ENCODE measurements at places on chromosomes 12 and 14.

- peak; percentile 71 for DNase-seq
Measured at GRCh38 chr12:56593909-56594621, 36.1 kb downstream of the BAZ2A start.

- DNase-seq: no peak
Measured at GRCh38 chr14:83461521-83461920, 1927.9 kb upstream of the SEL1L start.

- DNase-seq: no peak
Measured at GRCh38 chr12:24815114-24815423, 133.8 kb downstream of the BCAT1 start.

- DNase-seq: no peak
Measured at GRCh38 chr12:13093848-13094220, 9.6 kb downstream of the GSG1 start.

DNA sequence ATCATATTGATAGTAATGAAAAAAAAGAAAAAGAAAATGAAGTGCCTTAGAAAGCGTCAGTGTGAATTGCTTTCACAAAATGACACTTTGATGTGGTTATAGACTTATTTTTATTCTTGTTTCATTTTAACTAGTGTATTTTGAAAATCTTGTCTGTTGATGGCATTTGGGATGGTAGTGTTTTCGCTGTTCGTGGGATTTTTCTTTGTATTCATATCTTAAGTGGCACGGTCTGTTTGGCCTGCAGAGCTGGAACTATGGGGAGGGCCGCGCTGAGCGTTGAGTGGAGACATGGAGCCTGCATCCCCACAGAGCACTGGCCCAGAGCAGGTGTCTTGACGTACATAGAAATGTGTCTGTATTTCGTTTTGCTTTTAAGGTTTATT, 61.6 kb downstream of the WDR20 start:
- DNase-seq: no peak

DNA sequence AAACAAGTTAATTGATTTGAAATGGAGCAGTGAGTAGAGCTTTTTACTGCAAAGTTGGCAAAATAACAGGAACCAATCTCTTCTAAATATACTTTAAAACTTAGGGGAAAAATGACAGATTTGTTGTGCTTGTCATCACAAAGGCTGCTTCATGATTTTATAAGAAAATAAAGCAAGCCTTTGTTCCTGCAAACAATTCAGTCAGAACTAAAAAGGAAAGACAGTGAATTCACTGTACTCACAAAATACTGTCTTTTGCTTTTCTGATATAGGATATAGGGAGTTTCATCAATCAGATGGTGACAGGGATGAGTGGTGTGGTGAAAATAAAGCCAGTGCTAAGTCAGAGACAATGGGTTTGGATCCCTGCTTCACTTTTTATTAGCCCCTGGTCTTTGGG, 126.0 kb downstream of the HELB start:
- DNase-seq: no peak

GRCh38 chr12:108449478-108449877, 65.6 kb upstream of the FICD start:
- DNase-seq: no peak

DNA sequence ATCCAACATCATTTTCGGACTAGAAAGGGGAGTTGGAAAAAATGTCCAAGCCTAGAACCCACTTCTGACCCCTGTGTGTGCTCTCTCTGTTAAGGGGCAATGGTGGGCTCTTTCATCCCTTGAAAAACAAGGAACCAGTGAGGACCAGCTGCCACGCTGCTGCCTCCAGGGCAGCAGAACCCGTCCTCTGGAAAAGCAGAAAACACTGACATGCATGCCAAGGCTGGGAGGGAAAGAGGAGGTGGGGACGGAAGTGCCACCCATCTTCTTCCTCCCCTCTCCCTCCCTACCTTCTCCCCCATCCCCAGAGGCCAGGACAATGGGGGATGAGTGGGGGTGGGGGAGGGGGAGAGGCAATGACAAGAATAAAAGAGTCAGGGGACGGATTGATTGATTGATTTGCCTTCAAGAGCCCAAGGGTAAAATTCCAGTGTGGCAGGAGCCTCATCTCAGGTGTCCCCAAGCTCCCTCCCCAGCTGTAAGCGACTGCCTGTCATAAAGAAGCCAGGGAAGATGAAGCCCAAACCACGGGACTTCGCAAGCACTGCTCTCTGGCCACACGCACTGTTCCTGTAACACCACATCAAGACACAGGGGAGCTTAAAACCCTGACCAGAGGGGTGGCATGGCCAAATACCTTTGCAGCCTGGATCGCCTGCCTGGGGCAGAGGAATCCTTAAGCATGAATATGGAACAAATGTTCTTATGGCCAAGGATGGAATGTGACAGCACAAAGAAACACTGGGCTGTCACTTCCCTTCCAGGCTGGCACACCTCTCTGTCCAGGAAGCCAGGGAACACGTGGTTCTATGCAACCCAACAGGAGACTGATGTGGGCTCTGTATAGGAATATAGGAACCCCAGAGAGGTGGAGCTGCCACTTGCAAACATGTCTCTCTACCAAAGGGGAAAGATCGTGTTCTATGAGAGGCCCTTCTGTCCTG, 38.9 kb upstream of the BDKRB2 start:
- no peak for DNase-seq

GRCh38 chr14:99586054-99586760, 17.8 kb downstream of the CCDC85C start:
- DNase-seq: no peak

- no peak for DNase-seq
Measured at GRCh38 chr12:96752211-96752610, 154.8 kb upstream of the NEDD1 start.

- DNase-seq: no peak
Measured at GRCh38 chr12:111014547-111014946, 94.2 kb upstream of the MYL2 start.

DNA sequence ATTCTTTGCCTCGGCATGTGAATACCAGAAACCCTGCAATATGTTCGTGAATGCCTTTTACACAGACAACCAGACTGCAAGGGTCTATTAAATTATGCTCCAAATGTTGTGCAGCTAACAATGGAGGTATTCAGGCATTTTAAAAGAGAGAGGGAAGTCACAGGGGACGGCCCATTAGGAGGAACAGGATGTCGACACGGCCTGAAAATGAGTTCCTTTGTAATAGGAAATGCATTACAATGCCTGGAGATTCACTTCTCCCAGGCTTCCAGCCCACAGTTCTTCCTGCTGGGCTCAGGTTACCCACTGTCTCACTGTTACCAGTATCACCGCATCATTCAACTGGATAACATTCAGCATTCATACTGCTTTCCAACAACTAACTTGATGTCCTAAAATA, 2.5 kb downstream of the DUSP6 start:
- no peak for DNase-seq

DNA sequence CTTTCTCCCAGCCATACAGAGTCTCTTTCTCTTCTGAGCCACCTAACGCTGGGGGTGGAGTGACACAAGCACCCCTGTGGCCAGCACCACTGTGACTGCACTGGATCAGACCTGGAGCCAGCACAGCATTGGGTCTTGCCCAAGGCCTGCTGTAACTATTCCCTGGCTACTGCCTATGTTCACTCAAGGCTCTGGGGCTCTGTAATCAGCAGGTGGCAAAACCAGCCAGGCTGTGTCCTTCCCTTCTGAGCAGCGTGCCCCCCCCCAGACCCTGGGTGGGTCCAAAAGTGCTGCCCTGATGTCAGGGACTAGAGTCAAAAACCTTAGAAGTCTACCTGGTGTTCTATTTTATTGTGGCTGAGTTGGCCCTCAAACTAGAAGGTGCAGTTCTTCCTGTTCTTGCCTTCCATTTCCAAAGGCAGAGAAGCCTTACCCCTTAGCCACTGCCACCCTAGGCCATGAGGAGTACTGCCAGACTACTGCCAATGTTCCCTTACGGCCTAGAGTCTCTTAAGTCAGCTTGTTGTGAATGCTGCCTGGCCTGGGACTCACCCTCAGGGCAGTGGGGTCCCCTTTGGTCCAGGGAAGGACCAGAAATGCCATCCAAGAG, 49.9 kb downstream of the PELI2 start:
- no peak for DNase-seq

DNA sequence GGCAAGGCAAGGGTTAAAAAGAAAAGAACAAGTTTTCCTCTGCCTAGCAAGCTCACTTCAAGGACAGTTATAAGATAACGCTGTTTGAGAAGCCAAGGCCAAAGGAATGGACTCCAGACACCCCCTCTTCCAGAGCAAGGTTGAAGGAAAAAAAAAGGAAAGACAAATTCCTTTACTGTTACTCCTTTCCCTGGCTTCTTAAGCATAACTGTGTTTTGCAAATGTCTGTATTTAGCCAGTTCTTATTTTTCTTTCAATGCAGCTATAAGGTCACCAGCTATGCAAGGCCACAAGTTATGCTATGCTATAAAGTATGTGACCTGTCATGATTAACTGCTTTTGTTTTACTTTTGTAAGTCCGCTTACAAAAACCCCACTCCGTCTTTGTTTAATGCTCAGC, 26.6 kb downstream of the ZNF410 start:
- DNase-seq: no peak

- no peak for DNase-seq
Measured at GRCh38 chr14:23118506-23119362, at the start of gene CEBPE. Gene CEBPE (minus strand): TSS chr14:23119255. CDS start chr14:23119091, 164 bp downstream.

GRCh38 chr12:116360579-116361413, 83.3 kb upstream of the MED13L start:
- no peak for DNase-seq

DNA sequence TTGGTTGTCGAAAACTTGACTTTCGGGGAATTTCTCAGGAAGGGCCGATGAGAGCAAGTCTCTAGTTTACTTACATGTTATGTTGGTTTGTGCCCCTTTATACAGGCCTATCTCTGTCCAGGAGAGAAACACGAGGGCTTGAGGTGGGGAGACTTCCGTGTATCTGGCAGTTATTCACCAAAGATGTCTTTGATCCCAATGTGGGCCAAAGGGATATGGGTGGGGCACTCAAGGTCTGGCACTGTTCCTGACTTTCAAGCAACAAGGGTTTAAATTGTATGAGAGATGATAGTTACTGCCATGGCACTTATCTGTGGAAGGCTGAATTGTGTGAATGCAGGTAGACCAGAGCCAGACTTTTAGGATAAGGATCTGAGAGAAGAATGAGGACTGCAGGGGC, 137.2 kb upstream of the DHRS4 start:
- no peak for DNase-seq

DNA sequence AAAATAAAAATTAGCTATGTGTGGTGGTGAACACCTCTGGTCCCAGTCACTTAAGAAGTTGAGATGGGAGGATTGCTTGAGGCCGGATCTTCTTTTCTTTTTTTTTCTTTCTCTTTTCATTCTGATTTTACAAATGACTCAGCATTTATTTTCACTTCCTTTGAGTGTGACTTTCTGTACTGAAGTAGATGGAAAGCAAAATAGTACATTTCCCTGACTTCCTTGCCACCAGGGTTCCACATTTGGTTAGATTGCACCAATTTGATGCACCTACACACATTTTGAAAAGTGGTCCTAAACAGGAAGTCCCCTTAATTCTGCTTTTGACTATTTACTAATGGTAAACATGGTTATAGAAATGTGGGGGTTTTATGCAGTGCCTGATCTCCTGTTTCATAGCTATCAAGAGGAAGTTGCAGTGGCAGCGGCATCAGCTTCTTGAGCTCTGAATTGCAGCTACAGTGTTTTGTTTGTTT, 13.0 kb upstream of the LEMD3 start:
- DNase-seq: no peak

DNA sequence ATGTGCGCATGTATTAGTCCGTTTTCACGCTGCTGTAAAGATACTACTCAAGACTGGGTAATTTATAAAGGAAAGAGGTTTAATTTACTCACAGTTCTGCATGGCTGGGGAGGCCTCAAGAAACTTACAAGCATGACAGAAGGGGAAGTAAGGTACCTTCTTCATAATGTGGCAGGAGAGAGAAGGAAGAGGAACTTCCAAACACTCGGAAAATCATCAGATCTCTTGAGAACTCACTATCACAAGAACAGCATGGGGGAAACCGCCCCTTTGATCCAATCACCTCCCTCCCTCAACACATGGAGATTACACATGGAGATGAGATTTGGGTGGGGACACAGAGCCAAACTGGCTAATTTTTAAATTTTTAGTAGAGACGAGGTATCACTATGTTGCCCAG, 41.8 kb upstream of the SNX6 start:
- no peak for DNase-seq

DNA sequence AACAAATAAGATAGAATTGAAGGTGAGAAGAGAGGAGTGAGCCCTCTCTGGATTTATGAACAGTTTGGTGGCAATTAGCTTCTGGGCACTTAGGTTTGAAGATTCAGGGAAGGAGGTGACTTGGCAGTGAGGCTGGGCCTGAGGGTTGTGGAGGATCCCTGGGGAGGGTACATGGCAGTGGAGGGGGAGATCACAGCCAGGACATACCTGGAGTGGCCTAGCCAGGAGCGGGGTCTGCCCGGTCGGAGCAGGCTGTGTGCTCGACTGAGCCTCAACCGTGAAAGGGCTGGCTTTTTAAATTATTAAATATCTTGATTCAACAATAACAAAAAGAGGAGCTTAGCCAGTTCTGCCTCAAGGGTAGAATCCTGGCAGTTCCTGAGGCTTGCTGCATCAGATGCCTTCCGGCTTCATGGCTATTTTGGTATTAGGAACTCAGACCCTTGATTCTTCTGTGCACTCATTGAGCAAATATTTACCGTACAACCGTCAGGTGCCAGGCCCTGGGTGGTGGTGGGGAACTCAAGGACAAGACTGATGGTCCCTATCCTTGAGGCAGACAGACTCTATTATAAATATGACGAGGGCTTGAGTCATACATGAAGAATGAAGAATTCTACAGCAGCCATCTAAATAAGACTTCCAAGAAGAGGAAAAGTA, 73.4 kb downstream of the SPTB start:
- no peak for DNase-seq

- DNase-seq: no peak
Measured at GRCh38 chr12:47881826-47882427, 22.9 kb downstream of the VDR start.

DNA sequence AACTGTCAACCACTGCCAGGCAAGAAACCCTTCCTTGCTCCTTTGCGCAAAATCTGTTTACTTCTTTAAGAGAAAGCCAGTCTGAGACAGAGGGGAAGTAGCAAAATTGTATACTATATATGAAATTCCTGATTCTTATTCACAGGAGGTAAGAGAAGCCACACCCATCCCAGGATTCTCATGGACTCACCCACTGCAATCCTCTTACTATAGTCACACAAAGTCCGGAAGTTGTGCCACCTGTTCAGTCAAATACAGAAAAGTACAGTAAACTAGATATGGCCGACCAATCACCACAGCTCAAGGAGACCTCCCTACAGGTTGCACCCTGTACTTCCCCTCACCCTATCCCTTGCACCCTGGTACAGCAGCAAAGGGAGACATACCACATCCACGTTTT, 2.9 kb downstream of the PRMT5 start:
- no peak for DNase-seq

- no peak for DNase-seq
Measured at GRCh38 chr12:118311666-118312065, 61.0 kb downstream of the TAOK3 start.

DNA sequence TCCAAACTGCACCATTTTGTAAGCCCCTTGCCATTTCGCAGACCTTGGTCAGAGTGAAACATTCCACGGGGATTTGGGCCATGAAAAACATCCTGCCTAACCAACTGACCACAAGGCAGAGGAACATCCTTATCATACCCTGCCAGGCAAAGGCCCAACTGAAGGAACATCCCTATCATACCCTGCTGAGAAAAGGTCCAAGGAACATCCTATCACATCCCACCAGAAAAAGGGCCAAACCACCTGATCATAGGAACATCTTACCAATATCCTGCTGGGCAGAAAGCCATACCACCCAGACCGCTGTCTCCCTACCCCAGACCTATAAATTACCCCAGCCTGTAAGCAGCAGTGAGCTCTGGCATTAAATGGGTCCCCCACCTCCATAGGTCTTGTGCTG, 19.4 kb upstream of the LRRC9 start:
- no peak for DNase-seq

GRCh38 chr14:85057221-85057620, 472.7 kb upstream of the FLRT2 start:
- no peak for DNase-seq

Data from CD4-positive, alpha-beta T cell (primary cell).